ENCODE measurements at places on chromosomes 4 and X. TPM values are rescaled to one million over a fixed set of nuclear protein-coding genes. Genes with fewer than 3 reads are reported as not detected.

The HMGN5 gene
- total RNA-seq, result 1.2 TPM

- DNase-seq, result peak; percentile 67
Observed at GRCh38 chr4:143337600-143338287, 1.1 kb downstream of the GAB1 start.

GRCh38 chr4:17165286-17165685 is 266.8 kb upstream of the LDB2 start:
- no peak for DNase-seq

DNA sequence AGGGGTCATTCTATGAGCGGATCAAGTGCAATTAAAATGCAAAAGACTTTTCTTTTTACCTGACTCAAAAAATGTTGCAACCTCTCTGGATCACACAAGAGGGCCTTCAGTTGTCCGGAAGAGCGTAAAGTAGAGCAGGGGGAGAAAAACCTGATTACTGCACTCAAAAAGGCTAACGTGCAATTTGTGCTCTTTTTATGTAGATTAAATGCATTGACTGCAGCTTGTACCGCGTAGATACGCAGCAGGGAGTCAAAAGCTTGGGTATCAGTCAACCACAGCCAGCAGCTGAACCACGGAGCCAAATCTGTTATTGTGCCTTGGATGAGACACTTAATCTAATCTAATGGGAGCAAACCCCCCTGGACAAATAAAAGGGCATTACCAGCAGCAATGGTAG is 107.3 kb upstream of the RAI2 start:
- DNase-seq, result no peak

The POLN gene
- total RNA-seq, result 2.8 TPM

The BGN gene
- total RNA-seq, result 141 TPM

The XPNPEP2 gene
- total RNA-seq, result 2.0 TPM

DNA sequence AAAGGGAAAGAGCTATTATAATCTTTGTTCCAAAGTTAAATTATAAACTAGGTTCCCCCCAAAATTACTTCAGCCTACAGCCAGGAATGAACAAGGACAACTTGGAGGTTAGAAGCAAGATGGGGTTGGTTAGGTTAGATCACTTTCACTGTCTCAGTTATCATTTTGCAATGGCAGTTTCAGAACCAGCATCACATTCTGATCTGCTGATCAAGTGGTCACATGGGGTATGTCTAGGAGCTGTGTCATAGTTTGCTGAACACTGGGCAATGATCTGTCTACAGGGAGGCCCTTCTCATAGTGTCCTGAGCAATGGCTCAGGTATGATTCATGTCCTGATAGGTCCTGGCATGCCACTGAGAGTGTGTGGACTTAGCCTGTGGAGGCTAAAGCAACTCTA is 41.6 kb upstream of the XIAP start:
- DNase-seq, result no peak

DNA sequence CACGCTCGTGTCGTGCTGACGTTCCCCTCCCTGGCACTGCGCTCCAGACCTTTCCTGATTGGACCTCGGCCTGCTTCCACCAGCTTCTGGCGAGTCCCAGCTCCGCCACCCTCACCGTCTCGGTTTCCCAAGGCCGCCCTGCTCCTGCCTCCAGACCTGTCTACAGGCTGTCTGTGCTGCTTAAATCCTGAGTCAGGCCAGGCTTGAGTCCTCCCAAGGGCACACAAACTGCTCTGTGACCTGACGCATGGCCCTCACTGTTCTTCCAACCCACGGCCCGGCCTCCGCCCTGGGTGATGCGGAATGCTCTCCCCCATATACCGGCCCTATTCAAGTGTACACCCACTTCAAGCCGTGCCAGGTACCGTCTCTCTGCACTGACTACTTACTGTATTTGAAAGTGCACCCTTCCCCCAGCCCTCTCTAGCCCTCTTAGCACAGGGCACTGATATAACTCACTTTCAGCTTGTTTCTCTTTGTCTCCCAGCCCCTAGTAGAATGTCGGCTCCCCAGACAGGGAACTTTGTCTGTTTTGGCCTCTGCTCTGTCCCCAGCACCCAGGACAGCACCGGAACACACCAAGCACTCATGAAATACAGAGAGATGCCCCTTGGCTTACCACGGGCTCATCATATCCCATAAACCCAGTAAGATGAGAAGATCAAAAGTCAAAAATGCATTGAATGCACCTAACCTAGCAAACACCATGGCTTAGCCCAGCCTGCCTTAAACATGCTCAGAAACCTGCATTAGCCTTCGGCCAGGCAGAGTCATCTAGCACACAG is 63.1 kb upstream of the AFAP1 start:
- no peak for DNase-seq

DNA sequence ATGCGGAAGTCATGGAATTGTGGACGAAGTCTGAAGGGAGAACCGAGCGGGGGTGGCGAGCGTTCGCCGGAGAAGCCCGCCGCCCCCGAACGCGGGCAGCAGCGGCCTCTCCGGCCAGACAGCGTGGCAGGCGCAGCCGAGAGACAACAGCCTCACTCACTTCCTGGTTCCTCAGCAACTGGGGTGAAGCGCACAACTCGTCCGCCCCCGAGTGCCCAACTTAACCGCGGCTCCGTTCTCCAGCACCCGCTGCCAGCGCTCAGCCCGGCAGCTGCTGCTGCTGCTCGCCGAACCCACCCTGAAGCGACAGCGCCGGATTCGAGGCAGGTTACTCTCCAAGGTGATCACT is 68.0 kb downstream of the NOCT start:
- peak; percentile 63 for DNase-seq

DNA sequence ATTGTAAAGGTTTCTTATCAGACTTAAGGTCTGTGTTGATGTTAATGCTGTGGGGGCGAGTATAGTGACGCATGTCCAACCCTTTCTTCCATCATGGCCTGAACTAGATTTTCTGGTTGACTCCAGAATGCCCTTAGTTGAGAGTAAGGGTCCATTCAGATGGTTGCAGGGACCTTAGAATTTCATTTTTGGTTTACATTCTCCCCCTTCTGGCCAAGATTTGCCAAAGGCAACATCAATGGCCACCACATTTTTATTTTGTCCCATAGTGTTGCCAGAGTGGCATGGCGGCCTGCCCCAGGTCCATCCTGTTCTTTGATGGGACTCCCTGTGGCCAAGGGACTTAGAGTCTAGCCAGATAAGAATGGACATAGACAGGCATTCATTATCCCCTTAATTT is 368.5 kb downstream of the GPM6A start:
- DNase-seq, result no peak

The NXF2 gene
- total RNA-seq, result not detected

The TCEAL7 gene
- 7.8 TPM for total RNA-seq

DNA sequence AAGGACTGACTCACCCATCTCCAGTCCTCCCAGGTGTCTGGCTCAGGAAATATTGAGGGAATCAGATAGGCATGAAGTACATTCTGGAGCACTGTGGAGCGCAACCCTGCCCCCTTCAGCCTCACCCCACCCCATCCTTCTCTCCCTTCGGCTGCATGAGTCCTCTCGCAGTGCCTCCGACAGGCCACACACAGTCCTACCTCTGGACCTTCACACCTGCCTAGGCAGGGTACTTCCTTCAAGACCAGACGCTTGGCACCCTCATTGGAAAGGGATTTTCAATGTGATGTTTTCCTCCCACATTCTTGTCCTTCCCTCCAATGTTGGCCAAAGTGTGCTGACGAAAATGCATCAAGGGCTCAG is 26.8 kb upstream of the PPP2R2C start:
- DNase-seq, result no peak

- DNase-seq, result no peak
Observed at GRCh38 chr4:166252487-166253402, 379.7 kb downstream of the TLL1 start.

- no peak for DNase-seq
Observed at GRCh38 chrX:150465326-150465725, 102.2 kb downstream of the MAMLD1 start.

DNA sequence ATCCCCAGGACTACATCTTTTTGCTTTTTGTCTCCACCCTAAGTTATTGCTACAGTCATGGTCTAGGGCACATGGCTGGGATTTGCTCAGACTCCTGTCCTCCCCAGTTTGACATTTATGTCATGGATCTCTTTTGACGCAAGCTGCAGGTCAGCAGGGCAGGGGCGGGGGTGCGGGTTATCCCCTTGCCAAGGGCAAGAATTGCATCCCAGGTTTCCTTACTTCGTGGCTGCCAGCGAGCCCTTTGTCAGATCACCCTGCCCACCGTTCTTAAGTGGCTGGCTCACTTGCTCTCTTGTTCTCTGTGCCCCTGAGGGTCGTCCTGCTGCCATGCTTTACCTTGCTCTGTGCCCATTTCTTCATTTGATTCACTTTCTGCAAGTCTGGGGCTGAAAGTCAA is 21.1 kb upstream of the UBA1 start:
- DNase-seq, result no peak

The STPG2 gene
- 0.37 TPM for total RNA-seq

GRCh38 chr4:55303760-55304165 is 42.3 kb upstream of the SRD5A3 start:
- no peak for DNase-seq
